ENCODE measurements at places on chromosomes 12 and 14.
A peak's percentile ranks its signal among the peaks of the same experiment; 100 is the strongest.

DNA sequence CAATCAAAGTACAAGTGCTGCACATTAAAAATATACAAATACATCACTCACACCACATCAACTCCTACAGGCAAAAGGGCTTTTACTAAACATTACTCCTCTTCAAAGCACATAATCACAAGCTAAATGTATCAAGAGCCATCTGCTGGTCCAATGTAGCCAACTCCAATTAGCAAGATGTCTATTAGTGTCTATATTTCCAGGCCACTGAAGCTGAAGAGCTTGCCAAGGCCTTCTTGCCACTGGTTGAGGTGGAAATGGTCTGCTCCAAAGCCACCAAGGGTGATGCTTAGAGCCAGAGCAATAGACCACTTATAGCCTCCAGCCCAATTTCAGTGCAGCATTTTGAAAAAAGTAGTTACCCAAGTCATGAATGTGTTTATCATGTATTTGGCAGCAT, 54.4 kb downstream of the RASSF9 start:
- no peak for DNase-seq

DNA sequence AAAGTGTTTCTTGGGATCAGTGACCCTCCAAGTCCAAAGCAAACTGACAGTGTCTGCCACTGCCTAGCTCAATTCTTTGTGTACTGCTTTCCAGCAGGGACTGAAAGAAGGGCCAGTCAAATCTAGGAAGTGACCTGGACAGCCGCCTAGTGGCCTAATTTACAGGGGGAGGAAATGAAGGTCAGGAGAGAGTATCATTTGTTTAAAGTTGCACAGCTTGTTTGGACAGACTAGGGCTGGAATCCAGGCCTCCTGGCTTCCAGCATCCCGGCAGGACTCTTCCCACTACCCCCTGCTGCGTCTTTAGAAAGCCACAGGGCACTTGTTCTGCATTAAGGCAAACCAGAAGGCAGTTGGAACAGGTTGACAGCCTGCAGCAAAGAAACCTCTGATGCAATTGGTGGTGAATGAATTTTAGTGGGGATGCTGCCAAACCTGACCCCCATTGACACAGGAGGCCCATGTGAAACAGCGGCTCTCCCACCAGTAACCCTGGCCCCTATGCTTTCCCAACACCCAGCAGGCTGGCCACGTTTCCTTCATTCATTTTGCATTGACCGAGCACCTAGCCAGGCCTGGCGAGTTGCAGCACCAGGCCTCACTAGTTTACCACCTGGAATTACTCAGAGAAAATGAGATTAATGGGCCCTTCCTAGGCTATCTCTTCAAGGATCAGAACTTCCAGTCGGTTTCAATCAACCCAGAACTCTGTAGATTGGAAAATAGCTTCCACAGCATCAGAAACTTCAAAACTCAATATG, 28.2 kb downstream of the GALNT16 start:
- peak; percentile 15 for DNase-seq

- no peak for DNase-seq
Measured at GRCh38 chr12:109763201-109763841, 49.7 kb downstream of the FAM222A start.

- DNase-seq, result peak; percentile 92
Measured at GRCh38 chr12:47904713-47905709, at the start of gene VDR. TSS of gene VDR (minus strand) at chr12:47904994. CDS start at chr12:47879113, 25,881 bp downstream.

- no peak for DNase-seq
Measured at GRCh38 chr12:65184176-65184857, 14.9 kb downstream of the LEMD3 start.

DNA sequence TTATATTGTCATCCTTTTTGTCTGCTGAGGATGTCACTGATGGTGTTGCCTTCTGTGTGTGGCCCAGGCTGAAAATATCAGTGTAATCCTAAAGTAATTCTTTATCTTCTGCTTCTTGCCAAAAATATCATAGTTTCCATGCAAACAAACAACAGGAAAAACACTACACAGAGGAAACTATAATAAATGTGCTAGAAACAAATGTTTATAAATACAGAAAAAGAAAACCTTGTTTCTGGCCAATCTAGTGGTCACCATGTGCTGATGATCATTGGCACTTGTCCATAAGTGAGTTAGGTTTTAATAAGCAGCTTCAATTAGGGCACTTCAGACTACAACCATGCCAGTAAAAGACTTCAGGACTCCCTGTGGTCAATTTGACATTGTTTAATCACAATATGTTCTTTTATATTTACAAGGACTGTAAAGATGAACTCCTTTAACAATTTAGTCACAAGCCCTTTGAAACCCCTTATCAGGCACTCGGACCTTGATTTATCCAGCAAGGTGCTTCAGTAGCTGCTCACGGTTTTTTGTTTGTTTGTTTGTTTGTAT, 124.8 kb downstream of the TMTC3 start:
- no peak for DNase-seq

DNA sequence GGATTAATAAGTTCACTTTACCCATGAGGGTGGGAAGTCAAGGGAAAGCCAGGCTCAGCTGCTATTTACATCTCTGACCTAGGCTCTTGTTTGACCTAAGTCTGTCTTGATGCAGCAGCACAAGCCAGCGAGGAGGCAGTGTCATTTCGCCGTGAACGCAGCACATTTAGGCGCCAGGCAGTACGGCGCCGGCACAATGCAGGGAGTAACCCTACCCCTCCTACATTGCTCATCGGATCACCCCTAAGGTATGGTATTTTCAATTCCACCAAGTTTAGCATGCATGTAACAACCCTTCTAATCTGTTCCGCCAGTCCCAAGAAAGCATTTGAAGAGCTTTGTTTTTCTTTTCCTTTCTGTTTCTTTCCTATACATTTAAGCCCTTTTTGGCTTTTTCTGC, 81.2 kb downstream of the PCNX1 start:
- DNase-seq, result no peak

Measured in GM10248 (cell line).